SW 1271 (cell line): ENCODE measurements at places on chromosomes 7 and 10.

DNA sequence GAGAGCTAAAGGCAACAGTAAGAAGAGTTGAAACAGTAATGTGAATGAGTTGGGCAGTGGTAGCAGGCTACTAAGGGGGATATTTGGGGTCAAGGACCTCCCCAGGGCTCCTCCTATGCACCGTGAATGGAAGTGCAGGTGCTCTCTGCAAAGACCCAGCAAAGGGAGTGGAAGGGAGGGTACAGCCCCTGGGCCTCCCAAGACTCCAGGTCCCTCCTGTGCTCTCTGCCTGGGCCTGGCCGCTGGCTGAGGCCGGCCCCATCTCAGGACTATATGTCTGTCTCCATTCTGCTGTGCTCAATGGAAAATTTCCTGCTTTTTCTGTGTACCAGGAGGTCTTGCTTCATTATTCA is 372.1 kb upstream of the MKI67 start:
- DNase-seq = no peak

GRCh38 chr10:32961343-32961894 is 3.4 kb upstream of the ITGB1 start:
- no peak for DNase-seq

GRCh38 chr10:8079126-8079525 is 24.6 kb downstream of the GATA3 start:
- no peak for DNase-seq

- DNase-seq = no peak
These were observed 34.6 kb downstream of the ADAM12 start for GRCh38 chr10:126353666-126354065.

GRCh38 chr7:140643416-140643815 is 2.8 kb upstream of the DENND2A start:
- DNase-seq = no peak

- DNase-seq = no peak
These were observed 105.7 kb upstream of the DKK1 start for GRCh38 chr10:52208365-52208764.
